Fibroblast of skin of right biceps (primary cell): ENCODE measurements at places on chromosomes 12 and 14.
A peak's percentile ranks its signal among the peaks of the same experiment; 100 is the strongest.

DNA sequence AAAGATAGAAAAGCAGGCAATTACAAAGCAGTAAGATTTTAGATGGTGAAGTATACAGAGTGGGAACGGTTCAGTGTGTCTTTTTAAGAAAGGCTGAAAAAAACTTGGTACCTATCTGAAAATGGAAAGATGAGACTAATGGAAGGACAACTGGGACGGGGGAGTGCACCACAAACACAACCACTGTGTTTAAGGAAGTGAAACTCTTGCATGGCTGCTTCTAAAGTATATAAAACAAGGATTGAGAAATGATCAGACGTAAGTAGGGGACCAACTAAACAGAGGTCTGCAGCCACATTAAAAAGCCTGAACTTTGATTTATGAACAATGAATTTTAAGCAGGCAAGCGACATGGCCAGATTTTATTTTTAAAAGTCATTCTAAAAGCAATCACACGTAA is 328.6 kb downstream of the MDGA2 start:
- no peak for DNase-seq

DNA sequence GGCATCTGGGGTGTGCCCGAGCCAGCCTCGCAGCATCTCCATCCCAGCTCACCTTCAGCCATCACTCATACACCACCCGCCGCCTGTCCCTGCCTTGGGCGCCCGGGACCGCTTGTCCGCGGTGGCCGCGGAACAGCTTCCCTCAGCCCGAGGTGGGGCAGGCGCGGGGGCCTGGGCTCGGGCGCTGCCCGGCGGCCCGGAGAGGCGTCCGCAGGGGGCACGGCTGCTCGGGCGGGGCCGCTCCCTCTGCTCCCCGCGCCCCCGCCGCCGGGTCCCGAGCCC is 430 bp downstream of the SLC41A2 start:
- no peak for DNase-seq

- DNase-seq = no peak
Measured at GRCh38 chr14:54117396-54117795, 160.8 kb upstream of the BMP4 start.

- DNase-seq = no peak
Measured at GRCh38 chr12:84435682-84436081, 476.9 kb downstream of the SLC6A15 start.

- DNase-seq = peak; percentile 20
Measured at GRCh38 chr12:95385246-95386035, 88.5 kb upstream of the METAP2 start.

GRCh38 chr14:36289954-36290353 is 30.5 kb downstream of the MBIP start:
- DNase-seq = no peak

- DNase-seq = peak; percentile 38
Measured at GRCh38 chr14:103528146-103528586, 830 bp upstream of the TRMT61A start.

GRCh38 chr12:79327465-79327864 is 363.3 kb downstream of the PAWR start:
- DNase-seq = peak; percentile 3

GRCh38 chr12:34606749-34607519 is 584.6 kb downstream of the ALG10 start:
- DNase-seq = no peak

- no peak for DNase-seq
Measured at GRCh38 chr12:95942101-95942523, 302 bp downstream of the CCDC38 start.

- peak; percentile 22 for DNase-seq
Measured at GRCh38 chr12:24728366-24728765, 220.5 kb downstream of the BCAT1 start.

DNA sequence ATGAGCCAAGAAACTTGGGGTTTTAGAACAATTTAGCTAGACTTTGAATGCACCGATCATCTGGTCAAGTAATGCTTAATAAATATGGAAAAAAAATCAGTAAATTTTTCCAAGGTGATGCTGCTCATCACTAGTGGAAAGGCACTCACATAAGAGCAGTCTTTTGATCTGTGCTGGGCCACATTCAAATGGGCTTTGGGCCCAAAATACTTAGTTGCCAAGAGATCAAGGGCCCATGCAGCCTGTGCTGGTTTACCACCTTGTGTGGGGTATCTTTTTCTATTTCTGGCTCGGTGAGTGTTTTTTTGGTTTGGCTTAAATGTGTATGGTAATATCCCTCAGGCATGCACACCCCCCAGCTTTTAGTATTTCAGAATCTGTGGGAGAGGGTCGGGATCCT is 943.2 kb downstream of the TMTC2 start:
- DNase-seq = no peak
